MCF 10A (cell line): ENCODE measurements at places on chromosomes 6 and 20. TPM values are rescaled to one million over a fixed set of nuclear protein-coding genes. Genes with fewer than 3 reads are reported as not detected.

The NKAIN4 gene
- not detected in 2 replicates for total RNA-seq

The EPHA7 gene
- total RNA-seq, result not detected in 2 replicates

The BMP5 gene
- total RNA-seq, result not detected in 2 replicates

The RNGTT gene
- total RNA-seq, result 14.6 and 20.6 TPM in 2 replicates

The PMEPA1 gene
- total RNA-seq, result 60.6 and 68.5 TPM in 2 replicates

The ZBTB46 gene
- 0.63 and 0.71 TPM in 2 replicates for total RNA-seq

The SYNJ2 gene
- total RNA-seq, result 8.9 and 10.3 TPM in 2 replicates

The ADGRF5 gene
- total RNA-seq, result not detected in 2 replicates

The GABRR1 gene
- not detected in 2 replicates for total RNA-seq

The WFDC12 gene
- not detected in 2 replicates for total RNA-seq

- DNase-seq, result no peak
Observed at GRCh38 chr6:47239546-47239945, 70.2 kb downstream of the TNFRSF21 start.

- DNase-seq, result peak; percentile 92
Observed at GRCh38 chr6:111573131-111573883, 32.4 kb downstream of the TRAF3IP2 start.

DNA sequence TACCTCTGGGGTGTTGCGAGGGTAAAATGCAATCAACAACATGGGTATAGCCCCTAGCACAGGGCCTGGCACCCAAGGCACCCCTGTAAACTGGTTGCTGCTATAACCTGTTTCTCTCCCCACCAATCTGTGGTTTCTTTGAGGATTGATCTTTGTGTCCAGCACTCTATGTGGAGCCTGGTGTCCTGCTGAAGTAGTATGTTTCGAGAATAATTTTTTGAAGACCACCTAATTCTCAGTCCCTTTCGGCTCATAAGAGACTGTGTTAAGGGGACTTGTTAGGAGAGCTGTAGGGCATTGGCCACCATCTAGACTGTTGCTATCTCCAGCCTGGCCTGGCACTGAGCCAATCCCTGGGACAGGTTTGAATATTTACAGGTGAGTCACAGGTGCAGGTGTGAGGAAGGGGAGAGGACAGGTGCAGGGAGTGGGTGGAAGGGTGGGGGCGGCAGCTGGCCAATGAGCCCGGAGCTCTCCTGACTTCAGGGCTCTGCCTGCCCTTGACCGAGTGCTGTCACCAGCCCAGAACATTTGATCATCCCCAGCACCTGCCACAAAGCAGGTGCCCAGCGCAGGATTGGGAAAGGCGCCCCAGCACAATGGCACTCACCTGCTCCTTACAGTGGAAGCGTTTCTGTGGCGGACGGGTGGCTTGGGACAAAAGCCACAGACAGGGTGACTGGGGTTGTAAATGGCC lies 8.1 kb upstream of the C20orf144 start:
- DNase-seq, result peak; percentile 47

GRCh38 chr20:50823319-50823718 lies 28.5 kb downstream of the BCAS4 start:
- no peak for DNase-seq

GRCh38 chr6:150293423-150294173 lies 75.2 kb upstream of the IYD start:
- peak; percentile 69 for DNase-seq

DNA sequence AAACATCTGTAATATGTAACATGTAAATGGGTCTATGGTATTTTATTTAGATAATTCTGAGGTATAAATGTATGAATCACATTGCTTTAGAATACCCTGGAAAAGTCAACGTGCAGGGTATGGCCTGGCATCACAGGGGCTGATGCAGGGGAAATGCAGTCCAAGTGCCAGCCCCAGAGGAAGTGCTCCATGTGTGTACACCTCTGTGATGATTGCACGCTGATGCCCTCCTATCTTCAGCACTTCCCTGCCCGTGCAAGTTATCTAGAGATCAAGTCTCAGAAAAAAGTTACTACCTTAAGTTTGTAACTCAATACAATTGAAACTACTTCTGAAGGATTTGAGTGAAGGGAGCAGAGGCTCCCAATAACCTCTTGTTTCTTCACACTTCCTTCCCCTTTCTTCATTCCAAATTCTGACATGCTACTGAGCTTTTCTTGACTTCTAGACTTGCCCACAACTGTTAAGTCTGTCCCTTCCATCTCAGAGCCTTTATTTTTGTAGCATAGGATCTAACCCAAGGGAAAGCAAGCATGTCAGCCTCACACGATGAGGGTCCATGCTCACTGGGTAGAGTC lies 2.2 kb downstream of the SMLR1 start:
- no peak for DNase-seq

DNA sequence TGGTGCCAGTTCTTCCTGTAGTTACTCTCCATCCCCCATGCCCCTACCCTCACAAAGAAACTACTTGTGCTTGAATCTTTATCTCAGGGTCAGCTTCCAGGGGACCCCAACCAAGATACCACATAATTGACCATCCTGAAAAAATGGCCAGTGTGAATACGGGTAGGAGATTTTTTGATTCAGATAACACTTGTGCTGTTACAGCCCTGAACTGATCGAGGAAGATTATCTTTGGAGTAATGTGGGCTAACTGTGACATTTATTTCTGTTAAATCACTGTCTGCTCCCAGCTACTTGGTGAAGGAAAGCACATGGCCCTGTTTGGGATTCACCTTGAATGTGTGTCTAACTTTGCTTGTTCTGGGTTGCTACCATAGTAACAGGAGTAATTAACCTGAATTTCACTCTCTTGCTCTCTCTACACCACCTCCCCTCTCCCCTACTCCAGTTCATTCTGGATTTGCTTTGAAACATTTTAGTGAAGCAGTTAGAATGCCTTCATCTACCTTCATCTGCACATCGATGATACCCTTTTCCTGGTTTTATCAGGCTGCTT lies 219.6 kb upstream of the CHD6 start:
- no peak for DNase-seq

GRCh38 chr20:56698749-56699148 lies 69.6 kb downstream of the TFAP2C start:
- DNase-seq, result no peak

DNA sequence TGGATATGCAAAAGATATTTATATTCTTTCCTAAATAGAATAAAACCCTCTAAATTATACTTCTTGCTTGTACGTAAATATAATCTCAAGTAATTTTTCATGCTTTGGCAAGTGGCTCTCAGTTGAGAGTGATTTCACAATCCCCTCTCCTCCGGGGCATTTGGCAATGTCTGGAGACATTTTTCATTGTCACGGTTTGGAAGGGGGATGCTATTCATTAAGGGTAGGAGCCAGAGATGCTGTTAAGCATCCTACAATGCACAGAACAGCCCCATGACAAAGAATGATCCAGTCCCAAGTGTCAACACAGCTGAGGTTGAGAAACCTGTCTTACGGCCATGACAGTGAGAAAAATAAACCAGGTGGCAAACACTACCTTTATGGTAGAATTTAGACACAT lies 75.7 kb downstream of the AGPAT4 start:
- peak; percentile 89 for DNase-seq

DNA sequence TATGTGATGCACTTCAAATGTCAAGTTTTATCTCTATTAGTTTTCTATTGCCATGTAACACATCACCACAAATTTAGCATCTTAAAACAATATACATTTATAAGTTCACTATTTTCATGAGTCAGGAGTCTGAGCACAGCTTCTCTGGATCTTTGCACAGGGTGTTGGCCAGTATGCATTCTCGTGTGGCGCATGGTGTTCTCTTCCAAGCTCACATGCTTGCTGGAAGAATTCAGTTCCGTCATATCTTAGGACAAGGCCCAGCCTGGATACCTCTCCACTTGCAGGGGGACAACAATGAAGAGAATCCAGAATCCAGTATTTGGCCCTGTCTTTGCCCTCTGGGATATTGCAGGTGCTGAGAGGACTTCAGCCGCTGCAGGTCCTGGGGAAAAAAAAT lies 51.0 kb upstream of the ECI2 start:
- no peak for DNase-seq

- no peak for DNase-seq
Observed at GRCh38 chr6:157569543-157569942, 188.6 kb downstream of the ZDHHC14 start.

- peak; percentile 64 for DNase-seq
Observed at GRCh38 chr6:142387997-142388815, 86.4 kb downstream of the ADGRG6 start.

- DNase-seq, result no peak
Observed at GRCh38 chr20:13141546-13141945, 79.5 kb upstream of the ISM1 start.

DNA sequence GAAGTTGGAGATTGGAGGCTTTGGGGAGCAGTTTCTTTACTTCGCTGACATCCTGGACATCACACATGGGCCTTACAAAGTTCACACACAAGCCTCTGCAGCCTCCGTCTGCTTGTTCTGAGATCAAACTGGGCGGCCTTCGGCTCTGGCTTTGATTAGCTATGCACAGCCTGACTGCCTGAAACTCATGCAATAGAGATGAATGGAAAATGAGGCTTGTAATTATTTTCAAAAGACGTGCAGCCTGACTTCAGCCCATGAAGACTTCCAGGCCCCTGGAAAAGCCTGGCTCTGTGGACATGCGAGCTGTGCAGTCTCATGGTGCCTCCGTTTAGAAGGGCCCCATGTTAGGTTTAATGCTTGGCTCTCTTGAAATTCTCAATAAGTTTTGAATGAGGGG lies 480.5 kb upstream of the SULF2 start:
- no peak for DNase-seq

GRCh38 chr6:34272013-34272926 lies 23.5 kb upstream of the SMIM29 start:
- no peak for DNase-seq

DNA sequence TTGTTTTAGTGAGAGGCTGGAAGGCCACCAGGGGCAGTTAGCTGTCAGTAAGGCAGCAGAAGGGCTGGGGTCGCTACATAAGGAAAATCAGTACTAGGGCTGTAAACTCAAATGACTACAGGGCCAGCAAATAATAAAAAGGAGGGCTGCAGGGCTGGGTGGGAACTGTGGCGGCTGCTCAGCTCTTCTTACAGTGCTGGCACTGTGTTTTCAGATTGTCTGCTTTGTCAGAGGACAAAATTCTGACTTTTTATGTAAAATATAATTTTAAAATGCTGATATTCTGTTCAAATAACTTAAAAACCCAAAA lies 23.2 kb downstream of the HLA-A start:
- no peak for DNase-seq

DNA sequence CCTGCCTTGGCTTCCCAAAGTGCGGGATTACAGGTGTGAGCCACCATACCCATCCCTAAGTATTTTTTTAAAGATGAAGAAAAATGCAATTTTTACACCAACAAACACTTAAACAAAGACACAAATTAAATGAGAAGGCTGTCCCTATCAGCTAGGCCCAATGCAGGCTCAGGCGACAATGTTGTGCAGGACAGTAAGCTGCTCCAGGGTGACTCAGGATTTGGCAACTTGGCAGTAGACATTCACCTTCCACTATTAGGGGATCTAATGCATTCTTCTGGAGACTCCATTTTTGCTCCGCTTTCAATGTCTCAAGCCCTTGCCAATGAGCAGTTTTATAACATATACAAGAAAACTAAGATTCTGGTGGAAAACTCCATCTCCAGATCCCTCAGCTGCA lies 19.7 kb downstream of the NDRG3 start:
- DNase-seq, result peak; percentile 4

DNA sequence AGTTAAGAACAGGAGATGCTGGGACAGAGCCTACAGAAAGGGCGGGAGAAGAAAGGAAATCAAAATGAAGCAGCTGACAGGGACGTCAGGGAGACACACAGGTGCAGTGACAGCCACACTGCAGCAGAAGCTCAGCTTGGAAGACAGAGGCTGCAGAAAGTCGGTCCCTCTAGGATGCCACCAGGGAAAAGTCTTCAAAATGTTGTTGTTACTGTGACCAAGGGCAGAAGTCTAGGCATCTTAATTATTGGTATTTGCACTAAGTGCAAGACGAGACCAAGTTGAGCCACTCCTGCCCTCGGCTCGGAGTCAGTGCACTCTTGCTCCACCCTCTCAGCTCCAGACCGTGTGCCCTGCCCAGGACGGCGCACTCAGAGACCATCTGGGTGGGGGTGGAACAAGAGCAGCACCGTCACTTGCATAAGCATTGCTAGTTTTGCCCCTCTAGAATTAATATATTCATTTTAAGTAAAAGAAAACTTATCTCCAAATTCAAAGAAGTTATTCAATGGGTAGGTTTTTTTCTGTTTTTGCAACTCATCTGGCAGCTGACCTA lies 2.6 kb downstream of the PRR18 start:
- DNase-seq, result no peak

- DNase-seq, result no peak
Observed at GRCh38 chr6:37532122-37532521, 32.4 kb upstream of the CCDC167 start.

DNA sequence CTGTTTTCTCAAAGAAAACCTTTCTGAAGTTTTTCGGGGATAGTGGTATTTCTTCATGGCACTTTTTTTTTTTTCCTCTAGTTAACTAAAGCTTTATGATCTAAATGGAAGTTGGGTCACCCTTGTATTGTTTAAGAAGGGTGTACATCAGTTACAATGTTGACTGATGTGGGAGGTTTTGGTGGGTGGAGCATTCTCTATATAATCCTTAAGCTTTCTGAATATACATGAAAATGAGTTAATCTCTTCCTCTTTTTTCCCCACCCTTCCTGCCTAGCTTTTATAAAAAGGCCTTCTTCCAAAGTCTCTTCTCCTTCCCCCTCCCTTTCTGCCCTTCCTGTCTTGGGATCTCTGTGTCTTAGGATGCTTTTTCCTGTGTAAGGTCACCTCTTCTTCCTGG lies 47.2 kb downstream of the DHX35 start:
- DNase-seq, result no peak

GRCh38 chr20:47857187-47857568 lies 71.9 kb upstream of the SULF2 start:
- DNase-seq, result no peak

- DNase-seq, result no peak
Observed at GRCh38 chr20:43981540-43981939, 66.9 kb downstream of the TOX2 start.

DNA sequence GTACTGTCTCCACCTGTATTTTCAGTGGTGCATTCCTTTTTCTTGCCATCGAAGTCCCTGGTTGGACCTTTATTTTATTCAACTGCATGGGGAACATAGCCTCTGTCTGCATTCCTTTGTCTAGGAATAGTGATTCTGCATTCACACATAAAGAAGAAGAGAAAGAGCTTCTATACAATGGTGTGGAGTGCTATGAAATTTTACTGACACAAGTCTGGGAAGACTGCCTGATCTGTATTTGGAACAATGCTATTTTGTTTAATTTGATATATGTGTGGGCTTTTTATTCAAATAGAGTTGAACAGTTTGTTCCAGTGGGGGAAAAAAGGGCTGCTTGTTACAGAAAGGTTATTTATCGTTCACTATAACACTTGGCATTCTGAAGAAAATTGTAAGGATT lies 375.7 kb upstream of the POU3F2 start:
- DNase-seq, result no peak

DNA sequence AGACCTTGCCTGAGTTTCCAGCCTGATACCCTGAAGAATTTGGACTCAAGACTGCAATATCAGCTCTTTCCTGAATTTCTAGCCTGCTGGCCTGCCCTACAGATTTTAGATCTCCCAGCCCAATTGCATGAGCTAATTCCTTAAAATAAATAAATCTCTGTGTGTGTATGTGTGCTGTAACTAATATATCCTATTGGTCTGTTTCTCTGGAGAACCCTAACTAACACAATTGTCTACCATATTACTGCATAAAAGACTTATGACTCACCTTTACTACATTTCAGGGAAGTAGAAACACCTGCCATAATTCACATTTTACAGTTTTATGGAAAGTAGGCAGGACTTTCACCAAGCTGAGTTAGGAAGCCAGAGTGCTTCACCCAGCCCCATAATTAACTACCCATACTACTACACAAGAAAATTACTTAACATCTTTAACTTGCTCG lies 90.7 kb upstream of the BEND6 start:
- peak; percentile 34 for DNase-seq
